Keratinocyte (primary cell): ENCODE measurements at places on chromosomes 11 and 22.
A peak's percentile ranks its signal among the peaks of the same experiment; 100 is the strongest.

GRCh38 chr11:95715777-95716241 lies 73.8 kb downstream of the FAM76B start:
- DNase-seq = peak; percentile 19

DNA sequence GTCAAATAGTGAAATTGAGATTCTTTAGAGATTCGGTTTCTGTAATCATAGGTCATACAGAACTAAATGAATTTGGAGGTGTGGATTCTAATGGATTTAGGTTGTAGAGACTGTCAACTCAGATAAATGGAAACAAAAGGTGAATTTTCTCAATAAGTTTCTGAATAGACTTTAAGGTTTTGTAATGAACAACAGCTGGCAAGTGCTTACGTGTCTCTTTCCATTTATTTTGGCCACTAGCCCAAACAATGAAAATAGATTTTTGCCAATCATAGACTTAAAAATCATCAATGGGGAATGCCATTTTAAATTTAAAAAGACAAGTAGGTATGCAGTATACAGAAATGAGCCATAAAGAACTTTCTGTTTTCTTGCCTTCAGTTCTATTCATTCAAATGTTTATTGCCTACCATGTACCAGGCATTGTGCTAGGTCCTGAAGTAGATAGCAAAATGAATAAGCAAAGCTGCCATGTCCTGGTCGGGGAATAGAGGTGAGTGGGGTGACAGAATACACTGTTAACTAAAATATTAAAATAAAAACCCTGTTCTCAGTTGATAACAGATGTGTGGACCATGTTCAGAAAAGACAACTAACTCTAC lies 16.9 kb upstream of the TMEM135 start:
- no peak for DNase-seq

GRCh38 chr11:25396847-25397246 lies 900.0 kb downstream of the LUZP2 start:
- no peak for DNase-seq

GRCh38 chr11:77117492-77117891 lies 10.6 kb upstream of the MYO7A start:
- no peak for DNase-seq

DNA sequence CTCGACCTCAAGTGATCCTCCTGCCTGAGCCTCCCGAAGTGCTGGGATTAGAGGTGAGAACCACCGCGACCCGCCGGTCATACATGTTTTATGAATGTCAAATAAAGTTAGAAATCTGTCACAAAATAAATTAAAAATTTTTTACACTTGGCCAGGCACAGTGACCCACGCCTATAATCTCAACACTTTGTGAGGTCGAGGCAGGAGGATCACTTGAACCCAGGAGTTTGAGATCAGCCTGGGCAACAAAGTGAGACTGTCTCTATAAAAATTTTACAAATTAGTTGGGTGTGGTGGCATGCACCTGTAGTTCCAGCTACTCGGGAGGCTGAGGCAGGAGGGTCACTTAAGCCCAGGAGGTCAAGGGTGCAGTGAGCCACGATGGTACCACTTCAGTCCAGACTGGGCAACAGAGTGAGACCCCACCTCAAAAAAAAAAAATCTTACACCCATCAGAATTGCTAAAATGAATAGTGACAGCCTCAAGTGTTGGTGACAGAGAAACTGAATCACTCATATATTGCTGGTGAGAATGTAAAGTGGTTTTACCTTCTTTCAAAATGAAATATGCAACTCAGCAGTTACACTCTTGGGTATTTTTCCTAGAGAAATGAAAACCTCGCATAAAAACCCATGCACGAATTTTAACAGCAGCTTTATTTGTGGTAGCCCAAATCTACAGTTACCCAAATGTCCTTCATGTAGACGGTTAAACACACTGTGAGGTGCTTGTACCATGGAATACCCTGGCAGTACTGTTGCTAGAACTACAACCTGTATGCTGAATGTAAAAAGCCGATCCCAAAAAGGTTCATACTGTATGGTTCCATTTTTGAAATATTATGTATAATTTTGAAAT lies 55.4 kb downstream of the MED15 start:
- DNase-seq = no peak

GRCh38 chr22:32531931-32532819 lies 57.6 kb downstream of the FBXO7 start:
- DNase-seq = peak; percentile 35

DNA sequence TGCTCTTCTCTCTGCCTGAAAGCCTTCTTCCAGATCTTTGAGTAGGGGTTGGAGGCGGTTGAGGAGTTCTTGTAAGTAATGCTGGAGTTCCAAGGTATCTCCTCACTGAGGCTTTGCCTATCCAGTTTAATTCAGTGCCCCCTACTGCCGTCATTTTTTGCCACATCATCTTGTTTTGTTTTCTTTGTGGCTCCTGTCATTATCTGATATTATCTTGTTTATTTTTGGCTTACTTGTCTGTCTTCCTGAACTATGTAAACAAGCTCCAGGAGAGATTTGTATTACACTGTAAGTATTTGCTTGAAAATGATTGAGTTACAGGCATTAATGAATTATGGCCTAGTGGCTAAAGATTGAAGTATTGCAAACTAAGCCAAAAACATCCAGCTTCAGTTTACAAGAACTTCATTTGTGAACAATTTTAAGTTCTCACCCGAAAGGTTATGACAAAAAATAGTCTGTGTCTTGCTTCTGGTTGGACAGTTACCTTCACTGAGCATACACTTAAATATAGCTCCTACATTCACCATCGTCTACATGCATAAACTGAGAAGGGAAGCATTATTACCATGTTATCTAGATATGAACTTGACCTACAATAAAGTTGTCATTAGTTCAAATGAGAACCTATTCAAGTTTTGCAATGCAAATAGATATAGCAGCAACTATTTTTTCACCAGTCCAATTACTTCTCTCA lies 154.8 kb downstream of the ARHGAP42 start:
- no peak for DNase-seq

GRCh38 chr22:30325065-30325720 lies 1.5 kb downstream of the TBC1D10A start:
- DNase-seq = peak; percentile 54

DNA sequence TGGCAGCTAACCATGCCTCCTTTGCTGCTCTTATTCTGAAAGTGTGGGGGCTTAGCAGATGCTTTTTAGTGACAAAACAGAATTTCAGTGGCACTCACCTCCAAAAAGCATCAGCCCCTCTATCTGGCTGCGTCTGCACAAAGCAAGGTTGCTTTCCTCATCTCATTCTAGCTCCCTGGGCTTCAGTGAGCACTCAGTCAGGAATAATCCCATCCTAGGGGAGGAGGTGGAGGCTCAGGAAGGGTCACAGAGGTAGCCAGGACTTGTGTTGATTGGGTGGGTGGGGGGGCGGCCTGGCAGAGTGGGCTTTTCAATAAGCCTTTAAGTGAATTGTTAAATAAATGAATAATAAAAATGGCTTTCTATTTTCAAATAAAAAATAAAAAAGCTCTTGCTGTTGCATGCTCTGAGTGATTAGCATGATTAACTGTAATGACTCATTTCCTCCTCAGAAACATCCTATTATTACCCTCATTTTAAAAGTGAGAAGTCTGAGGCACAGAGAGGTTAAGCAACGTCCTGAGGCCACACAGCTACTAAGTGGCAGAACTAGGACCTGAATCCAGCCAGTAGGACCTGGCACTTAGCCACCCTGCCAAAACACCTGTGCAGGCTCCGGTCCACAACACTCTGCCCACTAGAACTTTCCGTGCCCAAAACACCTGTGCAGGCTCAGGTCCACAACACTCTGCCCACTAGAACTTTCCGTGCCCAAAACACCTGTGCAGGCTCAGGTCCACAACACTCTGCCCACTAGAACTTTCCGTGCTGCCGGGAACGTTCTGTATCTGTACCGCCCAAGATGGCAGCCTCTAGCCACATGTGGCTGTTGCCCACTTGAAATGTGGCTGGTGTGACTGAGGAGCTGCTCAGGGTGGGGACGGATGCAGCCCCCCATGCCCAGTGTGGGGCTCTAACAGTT lies 5.5 kb downstream of the B3GAT1 start:
- DNase-seq = no peak

GRCh38 chr11:2473361-2474058 lies 28.7 kb downstream of the KCNQ1 start:
- no peak for DNase-seq

DNA sequence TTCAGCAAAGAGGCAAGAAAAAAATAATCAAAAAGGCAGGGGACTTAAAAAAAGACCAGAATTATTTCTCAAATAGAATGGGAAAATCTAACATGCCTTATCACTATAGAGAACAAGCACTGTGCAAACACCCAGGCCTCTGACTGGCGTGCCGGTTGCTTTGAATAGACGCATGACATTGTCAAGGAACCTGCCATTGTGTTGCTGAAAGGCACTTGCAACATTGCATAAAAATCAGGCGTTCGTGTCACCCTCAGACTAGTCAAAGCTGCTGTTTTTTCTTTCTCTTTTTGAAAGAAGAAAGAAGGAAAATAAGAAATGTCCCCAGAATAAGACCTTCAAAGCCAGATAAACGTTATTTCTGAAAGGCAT lies 549.3 kb upstream of the CADM1 start:
- no peak for DNase-seq

GRCh38 chr11:44968510-44968909 lies 17.8 kb upstream of the TP53I11 start:
- DNase-seq = no peak

- no peak for DNase-seq
These were observed 131.4 kb downstream of the DCDC1 start for GRCh38 chr11:31237819-31238760.

DNA sequence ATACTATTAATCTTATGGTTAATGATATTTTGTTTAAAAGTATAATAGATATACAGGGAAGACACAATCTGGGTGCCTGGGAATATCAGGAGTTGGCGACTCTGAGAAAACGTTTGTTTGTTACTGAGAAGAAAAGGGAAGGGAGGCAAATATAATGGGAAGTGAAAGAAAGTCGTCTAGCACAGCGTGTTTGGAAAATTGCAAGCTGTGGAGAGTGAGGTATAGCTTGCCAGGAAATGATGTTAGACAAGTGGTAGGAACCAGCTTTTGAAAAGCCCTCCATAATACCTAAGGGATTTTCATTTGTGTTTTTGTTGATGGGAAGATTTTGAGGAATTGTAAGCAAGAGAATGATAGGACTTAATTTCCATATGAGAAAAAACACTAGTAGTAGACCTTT lies 322.2 kb downstream of the LUZP2 start:
- DNase-seq = no peak

DNA sequence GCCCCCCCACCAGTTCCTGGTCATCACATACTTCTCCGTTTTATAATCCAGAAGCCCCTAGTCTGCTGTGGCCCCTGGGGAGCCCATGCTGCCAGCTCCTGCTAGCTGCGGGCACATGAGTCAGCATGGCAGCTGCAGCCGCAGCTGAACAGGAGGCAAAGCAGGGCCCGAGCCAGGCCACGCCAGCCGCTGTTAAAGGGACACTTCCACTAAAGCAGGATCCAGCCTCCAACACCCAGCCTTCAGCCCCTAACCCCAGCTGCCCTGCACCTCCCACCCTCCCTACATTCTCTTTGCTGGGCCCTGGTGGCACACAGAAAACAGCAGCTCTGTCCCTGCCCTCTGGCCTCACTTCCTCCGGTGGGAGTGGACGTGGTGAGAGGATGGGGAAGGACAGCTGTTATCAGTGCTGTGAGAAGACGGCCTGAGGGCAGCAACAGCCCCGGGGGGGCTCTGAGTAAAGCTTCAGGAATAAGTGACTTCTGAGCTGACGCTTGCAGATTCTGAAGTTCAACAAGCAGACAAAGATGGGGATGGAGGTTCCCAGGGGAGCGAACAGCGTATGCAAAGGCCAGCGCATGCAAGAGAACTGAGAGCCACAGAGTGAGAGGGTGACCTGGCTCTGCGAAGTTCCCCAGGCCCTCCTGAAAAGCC lies 688 bp upstream of the LRRC74B start:
- DNase-seq = no peak

DNA sequence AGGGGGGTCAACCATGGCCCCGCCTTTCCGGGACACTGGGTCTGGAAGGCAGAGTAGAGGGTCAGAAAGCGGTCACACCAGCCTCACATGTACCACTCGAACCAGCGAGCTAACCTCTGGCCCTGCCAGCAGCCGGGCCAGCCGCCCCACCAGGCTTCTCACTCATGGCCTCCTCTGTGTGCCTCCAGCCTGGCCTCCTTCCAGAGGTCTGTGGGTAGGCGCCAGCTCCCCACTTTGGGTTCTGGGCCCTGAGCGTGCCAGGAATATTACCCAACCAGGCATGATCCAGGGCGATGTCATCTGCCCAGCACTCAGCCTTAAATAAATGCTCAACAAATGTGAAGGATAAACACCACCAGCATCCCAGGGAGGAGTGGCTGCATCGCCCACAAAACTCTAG lies 5.8 kb downstream of the SCUBE1 start:
- DNase-seq = no peak

DNA sequence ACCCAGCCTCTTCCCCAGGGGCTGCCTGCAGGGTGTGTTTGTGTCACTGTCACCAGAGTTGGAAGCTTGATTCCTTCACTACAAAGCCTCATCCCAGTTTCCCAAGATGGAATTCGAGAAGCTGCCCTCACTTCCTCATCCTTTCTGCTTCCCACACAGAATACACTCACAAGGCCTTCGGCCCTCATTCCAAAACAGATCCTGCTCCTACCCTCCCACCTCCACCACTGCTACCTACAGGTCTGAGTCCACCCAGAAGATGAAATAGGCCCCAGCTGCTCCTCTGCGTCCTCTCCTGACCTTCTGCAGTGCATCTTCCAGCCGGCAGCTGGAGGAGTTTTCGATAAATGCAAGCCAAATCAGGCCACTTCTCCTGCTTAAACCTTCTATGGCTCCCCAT lies 6.8 kb upstream of the WNT7B start:
- DNase-seq = no peak

GRCh38 chr11:133821776-133822175 lies 23.5 kb downstream of the SPATA19 start:
- no peak for DNase-seq

DNA sequence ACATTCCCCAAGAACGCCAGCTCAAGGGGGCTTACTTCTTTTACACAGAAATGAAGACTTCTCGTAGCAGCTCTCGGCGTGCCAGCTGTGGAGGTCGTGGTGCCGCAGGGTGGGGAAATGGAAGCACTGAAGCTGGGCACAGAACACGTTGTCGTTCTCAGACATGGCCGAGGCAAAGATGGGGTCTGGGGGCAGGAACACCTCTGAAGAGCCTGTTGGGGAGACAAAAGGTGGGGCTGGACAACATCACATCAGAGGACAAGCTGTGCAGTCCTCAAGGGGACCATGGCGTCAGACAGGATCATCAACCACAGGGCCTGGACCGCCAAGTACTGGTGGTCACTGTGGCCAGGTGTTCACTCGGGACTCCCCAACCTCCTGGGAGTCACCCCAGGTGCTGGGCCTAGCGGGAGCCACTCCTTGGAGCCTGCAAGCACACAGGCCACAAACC lies 65.2 kb downstream of the DGCR2 start:
- DNase-seq = no peak

DNA sequence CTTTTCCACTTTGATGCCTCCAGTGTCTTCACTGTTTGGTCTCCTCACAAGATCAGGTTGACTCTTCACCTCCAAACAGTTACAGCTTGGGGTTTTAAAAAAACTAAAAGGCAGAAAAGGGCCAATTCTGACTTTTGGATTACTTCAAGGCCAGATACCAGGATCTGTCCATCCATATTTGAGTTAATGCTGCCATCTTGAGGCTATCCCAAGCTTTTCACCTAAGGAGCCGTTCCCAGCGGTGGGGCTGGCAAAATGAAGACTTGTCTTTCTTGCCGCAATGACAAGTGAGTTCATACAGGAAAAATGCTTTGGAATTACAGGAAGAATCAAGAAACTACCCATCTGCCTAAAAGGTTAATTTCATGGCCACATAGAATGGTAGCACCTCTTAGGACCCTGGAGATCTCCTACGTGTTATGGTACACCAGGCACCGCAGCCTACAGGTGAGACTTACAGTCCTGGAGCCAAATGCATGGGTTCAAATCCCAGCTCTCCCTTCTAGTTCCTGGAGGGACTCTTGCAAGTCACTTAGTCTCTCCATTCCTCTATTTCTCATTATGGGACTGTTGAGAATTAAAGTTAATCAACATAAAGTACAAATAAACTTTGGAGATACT lies 6.0 kb upstream of the OR5B21 start:
- DNase-seq = no peak
